Stromal cell of bone marrow (primary cell): ENCODE measurements at places on chromosomes 1 and 21.
A peak's percentile ranks its signal among the peaks of the same experiment; 100 is the strongest.

DNA sequence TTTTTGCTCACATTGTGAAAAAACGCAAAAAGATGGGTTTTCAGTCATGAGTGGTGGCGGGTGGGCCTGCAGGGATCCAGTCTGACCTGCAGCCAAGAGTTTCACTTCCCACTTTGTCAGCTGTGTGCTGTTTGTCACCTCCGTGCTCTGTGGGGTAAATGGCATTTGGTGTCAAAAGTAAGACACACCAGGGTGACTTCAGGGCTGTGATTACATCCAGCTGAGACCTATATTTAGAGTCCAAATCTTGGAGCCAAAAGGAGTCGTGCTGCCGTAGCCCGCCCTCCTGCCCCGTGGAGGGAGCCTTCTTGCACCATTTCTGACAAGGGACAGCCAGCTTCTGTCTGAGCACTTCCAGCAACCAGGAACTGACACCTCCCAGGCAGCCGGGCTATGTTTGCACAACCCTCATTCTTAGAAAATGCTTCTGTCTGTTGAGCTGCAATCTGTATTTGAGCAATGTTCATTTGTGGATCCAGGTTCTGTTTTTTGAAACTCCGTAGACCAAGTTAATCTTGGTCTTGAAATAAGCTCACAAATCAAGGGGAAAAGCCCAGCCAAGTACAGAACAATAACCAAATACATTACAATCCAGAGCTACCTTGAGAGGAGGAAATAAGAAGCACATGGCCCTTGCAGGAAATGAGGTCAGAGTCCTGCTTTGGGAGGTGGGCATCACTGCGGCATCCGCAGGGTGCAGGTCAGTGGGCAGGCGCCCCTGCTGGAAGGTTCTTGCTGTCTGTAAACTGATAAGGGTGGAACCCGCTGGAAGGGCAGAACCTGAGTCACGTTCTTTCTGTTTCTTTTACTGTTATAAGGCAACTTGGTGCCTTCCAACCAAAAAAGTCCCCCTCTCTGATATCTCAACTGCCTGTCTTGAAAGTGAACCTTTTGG lies 14.4 kb downstream of the ABCG1 start:
- no peak for DNase-seq

DNA sequence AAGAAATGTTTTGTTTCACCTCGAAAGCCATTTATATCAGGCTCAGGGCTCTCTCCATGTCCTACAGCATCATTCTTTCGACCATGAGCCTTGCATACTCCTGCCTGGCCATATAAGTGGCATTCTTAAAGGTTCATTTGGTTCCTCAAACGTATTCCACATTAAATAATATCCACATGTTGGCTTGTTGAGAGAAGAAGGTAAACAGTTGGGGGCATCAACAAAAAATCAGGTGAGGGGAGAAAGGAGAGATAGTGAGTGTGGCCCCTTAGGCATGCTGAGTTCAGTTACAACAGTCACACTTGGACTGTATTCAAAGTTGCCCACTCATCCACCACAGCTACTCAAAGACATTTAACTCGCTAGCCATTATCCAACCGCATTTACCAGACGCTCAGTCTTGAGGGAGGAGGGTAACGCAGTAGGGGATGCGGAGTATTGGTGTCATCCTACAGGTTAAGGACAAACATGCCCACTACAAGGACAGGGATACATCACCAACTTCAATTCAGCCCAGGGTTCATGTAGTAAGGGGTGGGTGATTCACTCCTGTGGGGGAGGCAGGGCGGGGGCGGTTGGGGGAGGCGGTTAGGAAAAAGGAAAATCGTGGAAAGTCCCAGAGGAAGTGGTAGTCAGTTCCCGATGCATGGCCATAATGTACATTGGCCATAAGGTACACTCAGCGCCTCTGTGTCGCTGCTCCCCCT lies 1.4 kb downstream of the ZNF697 start:
- DNase-seq = no peak

- DNase-seq = no peak
Measured at GRCh38 chr1:21437341-21437640, 2.6 kb upstream of the NBPF3 start.

GRCh38 chr1:3892748-3893147 lies 7.3 kb downstream of the C1orf174 start:
- DNase-seq = no peak

- DNase-seq = no peak
Measured at GRCh38 chr1:81225789-81226602, 574.7 kb upstream of the ADGRL2 start.

- DNase-seq = no peak
Measured at GRCh38 chr1:49694251-49694827, 329.4 kb downstream of the AGBL4 start.

DNA sequence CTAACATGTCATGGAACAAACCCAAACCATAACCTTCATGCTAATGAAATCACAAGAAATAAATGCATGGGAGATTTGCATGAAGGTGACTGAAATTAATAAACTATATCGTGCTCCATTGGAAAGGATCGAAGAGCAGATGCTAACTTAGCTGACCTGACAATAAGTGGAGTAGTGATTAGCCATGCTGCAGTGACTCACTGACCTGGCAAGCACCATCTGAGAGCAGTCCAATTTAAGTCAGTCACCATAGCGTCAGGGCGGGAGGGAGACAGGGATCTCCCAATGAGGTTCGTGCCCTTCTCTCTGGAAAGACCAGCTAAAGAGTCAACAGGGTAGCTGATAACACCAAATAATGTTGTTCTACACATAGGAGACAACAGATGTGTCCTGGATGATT lies 21.5 kb downstream of the OLIG2 start:
- DNase-seq = peak; percentile 64

DNA sequence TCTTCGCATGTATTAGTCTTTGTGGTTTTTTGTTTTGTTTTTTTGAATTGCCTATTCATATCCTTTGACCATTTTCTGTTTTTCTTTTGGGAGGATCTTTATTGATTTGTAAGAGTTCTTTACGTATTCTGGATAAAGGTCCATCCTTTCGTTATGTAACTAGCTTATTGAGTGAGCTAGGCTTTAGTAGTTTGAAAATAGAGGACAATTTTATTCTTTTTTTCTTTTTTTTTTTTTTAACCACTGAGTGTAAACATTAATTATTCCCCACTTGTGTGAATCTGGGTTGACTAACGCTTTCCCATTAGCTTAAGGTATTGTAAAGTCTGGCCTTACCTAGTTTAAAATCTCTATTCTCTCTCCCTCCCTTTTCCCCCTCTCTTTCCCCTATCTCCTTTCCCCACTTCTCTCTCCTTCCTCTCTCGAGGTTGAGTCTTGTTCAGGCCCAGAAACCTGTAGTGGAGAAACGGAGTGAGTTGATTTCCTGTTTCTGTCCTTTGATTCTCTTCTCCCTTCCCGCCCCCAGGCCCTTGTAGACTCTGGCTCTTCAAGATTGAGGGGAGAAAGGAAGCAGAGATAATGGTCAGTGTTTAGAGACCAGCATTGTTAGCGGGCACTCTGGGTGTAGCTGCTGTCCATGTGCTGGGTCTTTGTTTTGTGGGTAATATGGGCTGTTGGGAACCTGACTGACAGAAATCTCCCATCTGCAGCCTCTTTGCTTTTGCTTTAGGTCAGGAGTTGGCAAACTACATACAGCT lies 1.5 kb downstream of the MORC3 start:
- no peak for DNase-seq

DNA sequence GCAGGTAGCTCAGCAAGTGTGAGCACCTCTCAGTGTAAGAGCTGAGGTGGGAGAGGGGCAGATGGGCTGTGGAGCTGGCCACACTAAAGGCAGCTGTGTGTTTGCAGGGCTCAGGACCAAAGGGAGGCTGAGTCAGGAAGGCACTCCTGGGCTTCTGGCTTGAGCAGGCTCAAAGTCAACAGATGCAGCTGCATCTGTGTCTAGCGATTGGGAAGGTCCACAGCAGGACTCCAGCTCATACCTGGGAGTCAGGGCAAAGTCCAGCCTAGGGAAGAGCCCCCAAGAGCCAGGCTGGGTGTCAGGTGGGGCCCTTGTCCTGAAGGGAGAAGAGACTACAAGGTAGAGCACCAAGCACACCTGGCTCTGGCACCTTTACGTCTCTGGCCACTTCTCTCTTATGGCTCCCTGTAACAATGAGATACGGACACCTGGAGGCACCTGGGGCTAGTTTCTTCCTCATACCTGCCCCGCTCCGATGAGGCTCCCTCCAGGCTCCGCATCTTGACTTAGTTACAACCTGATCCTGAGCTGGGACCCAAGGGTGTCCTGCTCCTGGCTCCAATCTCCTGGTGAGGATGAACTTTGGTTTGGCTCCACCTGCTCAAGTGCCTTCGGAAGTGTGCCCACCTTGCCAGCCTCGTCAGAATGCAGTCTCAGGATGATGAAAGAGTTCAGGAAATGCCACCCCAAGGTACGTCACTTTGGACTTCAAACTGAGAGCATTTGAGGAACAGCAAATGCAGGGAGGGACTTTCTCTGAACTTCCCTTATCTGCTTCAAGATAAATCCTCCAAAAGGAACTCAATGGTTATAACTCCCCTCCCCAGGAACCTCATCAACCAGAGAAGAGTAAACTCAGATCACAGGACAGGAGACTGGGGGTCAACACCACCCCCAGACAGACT lies 21.5 kb upstream of the SLC2A1 start:
- no peak for DNase-seq

GRCh38 chr1:53182111-53182593 lies 14.5 kb upstream of the CPT2 start:
- peak; percentile 48 for DNase-seq

- no peak for DNase-seq
Measured at GRCh38 chr1:207494171-207494570, 1.8 kb upstream of the CR1 start.

DNA sequence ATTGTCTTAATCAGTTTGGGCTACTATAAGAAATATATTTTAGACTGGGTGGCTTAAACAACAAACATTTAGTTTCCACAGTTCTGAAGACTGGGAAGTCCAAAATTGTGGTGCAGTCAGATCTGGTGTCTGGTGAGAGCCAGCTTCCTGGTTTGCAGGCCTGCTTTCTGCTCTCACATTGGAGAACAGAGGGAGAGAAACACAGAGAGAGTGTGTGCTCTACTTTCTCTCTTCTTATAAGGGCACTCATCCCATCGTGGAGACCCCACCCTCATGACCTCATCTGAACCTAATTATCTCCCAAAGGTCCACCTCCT lies 4.1 kb downstream of the LEPR start:
- DNase-seq = no peak

DNA sequence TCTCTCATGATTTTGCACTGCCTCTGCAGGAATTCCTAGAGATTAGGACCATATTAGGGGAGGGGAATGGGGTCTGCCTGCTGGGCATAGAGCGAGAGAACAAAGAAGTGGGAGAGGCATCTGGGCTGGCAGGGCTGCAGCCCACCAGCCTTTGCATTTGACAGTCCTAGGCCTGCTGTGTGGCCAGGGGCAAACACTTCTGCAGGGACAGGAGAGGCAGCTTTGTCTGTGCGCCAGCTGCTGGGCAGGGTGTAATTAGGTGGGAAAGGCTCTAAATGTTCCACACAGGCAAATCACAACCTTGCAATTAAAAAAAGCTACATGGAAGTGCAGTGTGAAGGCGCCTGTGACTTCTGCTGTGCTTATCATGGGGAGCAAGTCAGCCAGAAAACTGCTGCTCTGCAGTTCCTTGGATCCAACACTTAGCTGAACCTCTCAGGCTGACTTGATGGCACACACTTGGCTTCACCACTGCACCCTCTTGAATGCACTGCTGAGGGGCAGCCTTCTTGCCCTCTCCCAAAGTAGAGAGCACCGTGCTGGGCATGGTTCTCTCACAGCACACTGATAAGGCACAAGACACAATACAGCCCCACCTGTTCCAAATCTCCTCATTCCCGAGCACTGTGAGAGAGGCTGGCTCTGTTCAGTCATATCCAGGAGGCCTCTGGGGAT lies 73.6 kb upstream of the TLR5 start:
- DNase-seq = no peak

DNA sequence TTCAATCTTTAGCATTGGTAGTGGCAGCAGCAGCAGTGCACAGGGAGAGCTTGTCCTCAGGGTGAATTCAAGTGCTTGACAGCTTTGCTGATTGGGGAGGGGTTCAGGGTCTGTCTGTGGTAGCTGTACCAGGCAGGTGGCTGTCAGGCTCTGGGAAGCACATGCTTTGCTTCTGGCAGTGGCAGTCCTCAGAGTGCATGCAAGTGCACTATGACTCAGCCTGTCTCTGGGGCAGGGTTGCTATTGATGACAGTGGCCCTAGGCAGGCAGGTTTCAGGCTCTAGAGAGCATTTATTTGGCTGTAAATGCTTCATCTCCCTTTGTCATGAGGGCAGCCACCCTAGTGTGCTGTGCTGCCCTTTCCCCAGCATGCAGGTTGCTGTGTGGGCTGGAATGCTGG lies 251.9 kb upstream of the LRRC7 start:
- DNase-seq = no peak
